ENCODE measurements at places on chromosomes 6 and 20.

DNA sequence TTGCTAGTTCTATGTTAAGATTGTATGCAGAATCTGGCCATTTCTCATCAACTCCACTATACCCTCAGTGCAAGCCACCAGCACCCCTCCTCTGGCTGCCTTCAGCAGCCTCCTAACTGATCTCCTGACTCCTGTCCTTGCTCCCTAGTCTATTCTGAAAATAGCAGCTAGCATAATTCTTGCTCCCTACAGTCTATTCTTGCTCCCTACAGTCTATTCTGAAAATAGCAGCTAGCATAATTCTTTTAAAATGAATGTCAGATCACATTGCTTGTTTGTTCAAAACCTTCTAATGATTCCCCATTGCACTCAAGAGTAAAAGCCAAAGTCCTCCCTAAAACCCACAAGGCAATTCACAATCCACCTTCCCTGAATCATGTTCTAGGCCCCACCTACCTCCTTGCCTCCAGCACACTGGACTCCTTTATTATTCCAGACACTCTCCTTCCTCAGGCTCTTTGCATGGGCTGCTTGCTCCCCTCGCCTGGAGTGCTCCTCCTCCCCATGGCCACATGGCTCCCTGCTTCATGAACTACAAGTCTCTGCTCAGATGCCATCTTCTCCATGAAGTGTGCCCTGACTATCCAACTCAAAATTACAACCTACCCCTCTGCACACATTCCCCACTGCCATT, 164.2 kb upstream of the TNFAIP3 start:
- DNase-seq, result no peak

GRCh38 chr6:75850026-75850833, 101.2 kb downstream of the MYO6 start:
- DNase-seq, result no peak

- DNase-seq, result no peak
Observed at GRCh38 chr20:48180618-48181017, 395.3 kb upstream of the SULF2 start.

- DNase-seq, result no peak
Observed at GRCh38 chr6:126210398-126211075, 129.4 kb upstream of the CENPW start.

Measured in AG09309 (cell line).